ENCODE measurements at places on chromosomes 16 and 17. TPM values are rescaled to one million over a fixed set of nuclear protein-coding genes. Genes with fewer than 3 reads are reported as not detected.

GRCh38 chr17:57776366-57776765 lies 31.3 kb upstream of the CCDC182 start:
- no peak for DNase-seq

Gene PLCG2
- 50.2 TPM for polyA plus RNA-seq

DNA sequence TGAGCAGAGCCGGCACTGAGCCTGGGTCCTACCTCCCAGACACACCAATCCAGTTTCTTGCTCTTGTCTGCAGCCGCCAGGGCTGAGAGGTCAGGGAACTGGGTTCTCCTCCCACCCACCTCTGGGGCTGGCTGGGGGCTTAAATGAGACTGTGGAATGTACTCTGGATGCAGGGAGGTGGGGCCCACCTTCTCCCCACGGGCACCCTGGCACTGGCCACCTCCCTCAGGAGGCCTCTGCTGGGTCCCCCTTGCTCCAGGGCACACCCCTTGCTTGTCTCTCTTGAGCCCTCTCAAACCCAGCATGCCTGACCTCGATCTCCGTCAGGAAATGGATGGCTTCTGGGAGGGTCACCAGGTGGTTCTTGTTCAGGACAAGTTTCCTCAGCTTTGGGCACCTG lies 6.4 kb downstream of the FLII start:
- no peak for DNase-seq

- no peak for DNase-seq
These were observed 11.9 kb upstream of the CCDC182 start for GRCh38 chr17:57756951-57757350.

GRCh38 chr17:81160306-81160705 lies 5.0 kb upstream of the PVALEF start:
- no peak for DNase-seq
